Activated naive CD4-positive, alpha-beta T cell treated with anti-CD3 and anti-CD28 coated beads, Interleukin-2, amount 10 ng/mL, durations not matched to agents 7 days and 5 days (primary cell): ENCODE measurements at places on chromosomes 5 and 9.

GRCh38 chr5:150671509-150672236 is 10.6 kb downstream of the MYOZ3 start:
- peak; percentile 37 for DNase-seq

DNA sequence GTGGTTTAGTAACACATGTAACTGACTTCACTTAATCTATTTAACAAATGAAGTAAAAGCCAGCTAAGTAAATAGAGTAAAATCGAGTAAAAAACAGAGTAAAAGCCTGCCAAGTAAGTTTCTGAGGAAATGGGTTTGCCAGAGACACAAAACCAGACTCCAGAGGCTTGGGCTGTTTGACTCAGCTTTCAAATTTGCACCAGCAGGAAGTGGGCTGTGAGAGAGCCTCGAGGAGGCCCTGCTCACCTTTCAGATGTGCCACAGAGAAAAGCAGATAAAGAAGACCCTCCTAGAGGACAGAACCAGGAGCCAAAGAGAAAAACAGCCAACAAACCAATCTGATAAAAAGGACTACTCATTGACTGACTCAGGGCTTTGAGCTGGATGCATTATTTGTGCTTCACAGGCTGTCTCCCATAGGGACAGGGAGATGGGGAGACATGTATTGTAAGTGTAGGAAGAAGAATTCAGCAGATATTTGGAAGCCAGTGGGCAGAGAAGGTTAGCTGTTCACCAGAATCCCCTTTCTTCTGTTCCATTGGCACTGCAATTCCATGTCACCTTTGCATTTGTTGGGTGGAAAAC is 14.4 kb upstream of the AMACR start:
- peak; percentile 63 for DNase-seq

DNA sequence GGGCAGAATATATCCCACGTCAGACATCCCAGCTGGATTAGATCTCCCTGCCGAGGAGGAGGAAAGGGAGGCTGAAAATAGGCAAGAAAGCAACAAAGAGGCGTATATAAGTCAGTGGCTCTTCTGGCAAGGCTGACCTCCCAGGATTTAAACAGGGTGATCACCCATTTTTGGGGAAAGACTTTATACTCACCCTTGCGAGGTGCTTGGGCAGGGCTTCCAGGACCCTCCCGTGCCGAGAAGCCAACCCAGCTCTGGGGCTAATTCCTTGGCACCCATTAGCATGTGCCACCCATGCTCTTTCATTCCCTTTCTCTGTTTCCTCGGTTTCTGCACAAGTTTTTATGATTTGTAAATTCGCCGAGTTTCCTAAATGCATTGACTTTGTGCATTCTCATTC is 230.2 kb upstream of the IRX2 start:
- DNase-seq = no peak

DNA sequence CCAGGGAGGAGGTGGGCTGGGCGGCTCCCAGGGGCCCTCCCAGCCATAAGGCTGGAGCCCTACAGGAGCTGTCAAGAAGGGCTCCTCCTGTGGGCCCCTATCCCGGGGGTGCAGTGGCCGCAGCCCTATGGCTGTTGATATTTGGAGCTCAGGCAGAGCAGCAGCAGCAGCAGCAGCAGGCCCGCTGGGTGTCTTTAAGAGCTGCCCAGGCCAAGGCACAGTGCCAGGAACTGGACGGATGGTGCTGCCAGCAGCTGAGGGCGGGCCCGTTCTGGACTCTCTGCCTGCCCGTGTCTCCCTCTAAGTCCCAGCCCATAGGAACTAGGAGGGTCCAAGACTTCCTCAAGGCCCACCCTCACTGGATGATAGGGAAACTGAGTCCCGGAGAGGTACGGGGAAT is 3.6 kb downstream of the AK1 start:
- no peak for DNase-seq

GRCh38 chr9:69874301-69875060 is 53.9 kb downstream of the CFAP95 start:
- no peak for DNase-seq

DNA sequence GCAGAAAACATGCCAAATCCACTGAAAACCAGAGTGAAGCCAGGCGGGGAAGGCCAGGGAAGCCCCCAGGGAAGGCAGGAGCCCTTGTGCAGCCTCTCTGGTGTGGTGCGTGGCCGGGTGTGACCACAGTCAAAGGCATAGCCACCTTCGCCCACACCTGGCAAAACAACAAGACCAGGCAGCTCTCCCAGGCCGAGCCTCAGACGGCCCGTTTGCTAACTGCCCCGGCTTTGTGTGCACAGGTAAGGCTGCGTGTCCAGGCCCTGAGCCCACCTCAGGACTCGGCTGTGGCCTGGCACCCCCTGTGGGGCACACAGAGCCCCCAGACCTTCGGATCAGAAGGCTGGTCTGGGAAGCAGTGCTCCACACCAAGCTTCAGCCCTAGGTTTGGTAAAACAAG is 6.1 kb downstream of the TMEM250 start:
- DNase-seq = no peak

DNA sequence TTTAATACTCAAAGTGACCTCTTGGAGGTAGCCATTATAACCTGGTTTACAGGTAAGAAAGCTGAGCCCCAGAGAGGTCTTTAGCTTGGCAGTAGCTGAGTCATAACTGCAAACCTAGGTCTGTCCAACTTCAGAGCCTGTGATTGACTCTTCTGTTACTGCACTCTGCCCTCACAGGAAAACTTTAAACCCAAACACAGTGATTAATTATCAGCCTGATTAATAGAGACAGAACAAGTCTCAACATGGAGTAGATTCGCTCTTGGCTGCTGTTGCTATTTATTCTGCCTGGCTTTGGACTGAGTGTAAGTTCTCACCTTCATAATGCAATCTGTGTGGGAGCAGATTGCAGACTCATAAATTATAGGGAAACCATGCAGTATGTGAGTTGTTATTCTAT is 27.4 kb upstream of the TXN start:
- DNase-seq = no peak

DNA sequence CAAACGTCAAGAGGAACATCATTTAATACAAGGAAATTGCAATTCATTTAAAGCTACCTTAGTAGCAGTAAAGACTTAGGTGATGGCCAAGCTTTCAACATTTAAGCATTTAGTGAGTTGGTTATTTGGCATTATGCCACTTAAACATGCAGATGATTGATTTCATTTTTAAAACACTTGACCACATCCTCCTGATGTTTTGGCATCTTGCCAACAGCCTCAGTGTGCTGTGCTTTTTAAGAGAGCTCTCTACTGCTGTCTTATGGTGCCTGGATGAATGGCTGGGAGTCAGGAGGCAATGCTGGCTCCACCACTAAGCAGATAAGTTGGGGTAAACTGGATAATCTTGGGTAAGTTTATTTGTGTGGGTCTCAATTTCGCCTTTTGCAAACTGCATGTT is 364.5 kb downstream of the MAN2A1 start:
- peak; percentile 85 for DNase-seq

DNA sequence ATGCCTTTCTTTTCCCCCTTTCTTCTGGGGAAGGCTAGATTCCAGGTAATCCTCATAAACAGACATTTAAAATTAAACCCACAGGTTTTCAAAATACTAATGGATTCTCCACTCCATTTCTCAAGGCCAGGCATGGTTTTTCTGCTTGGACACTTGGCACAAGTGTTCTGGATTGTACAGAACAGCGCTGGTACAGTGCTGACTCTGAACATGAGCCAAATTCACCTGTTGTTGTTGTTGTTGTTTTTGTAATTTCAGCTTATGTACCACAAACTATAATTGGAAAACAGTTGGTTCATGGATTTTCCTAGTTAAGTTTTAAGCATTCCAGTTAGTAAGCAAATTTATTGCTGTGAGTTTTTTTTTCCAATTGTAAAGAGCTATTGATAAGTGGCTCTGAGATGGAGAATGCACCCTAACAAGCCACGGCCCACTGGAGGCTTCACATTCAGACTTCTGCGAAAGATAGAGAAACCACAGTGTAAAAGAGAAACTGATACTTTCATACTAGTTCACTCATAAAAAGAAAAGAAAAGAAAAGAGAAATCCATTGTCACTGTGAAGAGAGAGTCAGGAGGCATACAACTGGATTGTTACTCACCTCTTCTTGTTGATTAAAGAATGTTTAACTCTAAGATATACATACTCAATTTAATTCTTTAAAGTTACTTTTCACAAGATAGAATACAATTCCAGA is 16.2 kb upstream of the ITGA1 start:
- peak; percentile 72 for DNase-seq

DNA sequence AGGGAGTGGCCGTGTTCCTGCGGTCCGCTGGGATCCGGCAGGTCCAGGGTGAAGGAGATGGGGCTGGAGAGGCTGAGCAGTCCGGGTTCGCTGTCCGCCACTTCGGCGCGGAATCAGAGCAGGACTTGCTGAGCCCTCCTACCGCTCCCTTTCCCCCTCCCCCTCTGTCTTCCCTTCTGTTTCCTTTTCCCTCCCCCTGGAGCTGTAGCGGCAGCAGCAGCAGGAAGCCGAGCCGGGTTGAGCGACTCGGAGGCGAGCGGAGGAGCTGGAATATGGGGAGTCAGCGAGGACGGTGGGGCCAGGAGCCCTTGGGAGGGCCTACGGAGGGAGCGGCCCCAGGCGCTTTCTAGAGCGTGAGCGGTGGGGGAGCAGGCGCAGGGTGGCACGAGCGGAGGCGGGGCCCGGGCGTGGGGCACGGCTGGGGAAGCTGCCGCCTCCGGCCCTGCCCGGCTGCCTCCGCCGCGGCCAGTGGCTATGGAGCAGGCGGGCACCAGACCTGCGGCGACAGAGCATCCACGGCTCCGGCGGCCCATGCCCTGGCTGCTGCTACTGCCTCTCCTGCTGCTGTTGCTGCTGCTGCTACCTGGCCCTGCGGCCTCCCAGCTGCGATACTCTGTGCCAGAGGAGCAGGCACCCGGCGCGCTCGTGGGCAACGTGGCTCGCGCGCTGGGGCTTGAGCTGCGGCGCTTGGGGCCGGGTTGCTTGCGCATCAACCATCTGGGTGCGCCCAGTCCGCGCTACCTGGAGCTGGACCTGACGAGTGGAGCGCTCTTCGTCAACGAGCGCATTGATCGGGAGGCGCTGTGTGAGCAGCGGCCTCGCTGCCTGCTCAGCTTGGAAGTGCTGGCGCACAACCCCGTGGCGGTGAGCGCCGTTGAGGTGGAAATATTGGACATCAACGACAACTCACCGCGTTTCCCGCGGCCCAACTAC is at the start of gene PCDHAC2:
Gene PCDHAC2 (plus strand): TSS at position 184 of the 933 bp plus-strand sequence. CDS start 291 bp downstream, at position 475.
- no peak for DNase-seq

DNA sequence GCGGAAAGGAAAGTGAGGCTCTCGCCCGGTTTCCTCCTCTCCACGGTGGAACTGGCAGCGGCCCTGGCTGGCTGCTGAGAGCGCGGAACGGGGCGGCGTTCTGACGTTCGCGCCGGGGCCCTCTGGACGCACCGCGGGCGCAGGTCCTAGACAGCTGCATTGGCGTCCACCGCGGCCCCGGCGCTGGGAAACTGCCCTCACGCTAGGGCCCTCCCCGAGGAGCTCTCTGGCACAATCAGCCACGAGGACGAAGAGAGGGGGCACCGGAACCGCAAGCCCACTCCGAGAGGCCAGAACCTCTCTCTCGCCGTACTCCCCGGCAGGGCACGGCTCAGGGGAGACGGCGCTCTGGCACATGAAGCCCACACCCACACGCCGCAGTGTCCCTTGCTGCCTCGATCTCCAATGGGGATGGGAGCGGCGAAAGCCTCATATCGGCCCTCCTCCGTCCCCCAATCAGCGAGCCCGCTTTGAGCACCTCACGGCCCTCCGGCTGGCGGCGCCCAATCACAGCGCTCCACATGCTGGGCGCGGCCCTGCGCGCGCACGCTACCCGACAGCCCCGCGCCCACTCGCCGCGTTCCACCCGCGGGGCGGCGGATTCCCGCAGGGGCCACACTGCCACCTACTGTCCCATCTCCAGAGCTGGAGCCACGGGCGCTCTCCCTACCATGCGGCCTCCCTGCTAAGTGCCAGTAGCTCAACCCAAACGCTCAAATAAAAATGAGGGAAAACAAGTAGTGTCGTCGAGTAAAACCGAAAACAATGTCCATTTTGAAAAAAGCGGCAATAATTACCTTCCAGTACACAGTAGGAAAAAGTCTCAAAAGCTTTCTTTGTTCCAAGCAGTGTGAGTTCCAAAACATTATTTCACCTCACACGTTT is 11.8 kb downstream of the MRPS27 start:
- peak; percentile 97 for DNase-seq

GRCh38 chr9:88818495-88819201 is 172.6 kb upstream of the S1PR3 start:
- no peak for DNase-seq

GRCh38 chr5:64872044-64872443 is 103.3 kb downstream of the CWC27 start:
- DNase-seq = no peak

DNA sequence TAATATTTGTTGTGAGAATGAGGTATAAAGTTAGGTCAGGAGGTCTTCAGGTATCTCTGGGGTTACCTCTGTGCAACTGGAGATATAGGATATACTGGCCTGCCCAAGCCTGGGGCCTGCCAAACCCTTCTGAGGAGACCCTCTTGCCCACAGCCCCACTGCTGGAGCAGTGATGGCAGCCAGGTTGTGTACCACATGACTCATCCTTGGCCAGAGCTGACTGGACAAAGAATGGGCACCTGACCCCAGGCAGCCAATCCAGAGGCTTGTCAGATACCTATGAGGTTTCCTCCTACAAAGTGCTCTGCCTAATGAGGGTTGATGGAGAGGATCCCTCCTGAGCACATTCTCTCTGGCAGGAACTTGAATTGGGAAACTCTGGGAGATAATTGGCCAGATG is 56.1 kb upstream of the TBC1D2 start:
- no peak for DNase-seq

DNA sequence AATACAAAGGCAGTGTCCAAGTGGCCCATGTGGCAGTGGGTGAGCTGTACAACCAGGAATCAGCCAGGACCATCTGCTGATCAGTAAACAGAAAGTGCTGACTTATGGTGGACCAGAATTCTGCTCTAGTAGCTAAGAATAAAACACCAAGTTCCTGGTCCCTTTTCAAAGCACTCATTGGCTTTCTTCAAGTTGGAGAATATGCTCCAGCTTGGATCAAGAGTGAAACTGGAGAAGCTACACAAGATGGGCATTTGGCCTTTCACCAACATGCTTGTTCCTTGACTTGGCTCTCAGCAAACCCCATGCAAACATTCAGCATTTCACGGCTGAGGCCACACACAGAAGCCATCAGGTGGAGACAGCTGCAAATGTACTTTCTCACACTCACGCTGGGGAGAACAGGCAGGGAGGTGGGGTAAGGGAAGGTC is 32.1 kb downstream of the MARCHF3 start:
- no peak for DNase-seq

GRCh38 chr5:2715856-2716255 is 35.6 kb downstream of the IRX2 start:
- no peak for DNase-seq

- DNase-seq = peak; percentile 40
These were observed 1.4 kb downstream of the NR6A1 start for GRCh38 chr9:124769549-124770358.

DNA sequence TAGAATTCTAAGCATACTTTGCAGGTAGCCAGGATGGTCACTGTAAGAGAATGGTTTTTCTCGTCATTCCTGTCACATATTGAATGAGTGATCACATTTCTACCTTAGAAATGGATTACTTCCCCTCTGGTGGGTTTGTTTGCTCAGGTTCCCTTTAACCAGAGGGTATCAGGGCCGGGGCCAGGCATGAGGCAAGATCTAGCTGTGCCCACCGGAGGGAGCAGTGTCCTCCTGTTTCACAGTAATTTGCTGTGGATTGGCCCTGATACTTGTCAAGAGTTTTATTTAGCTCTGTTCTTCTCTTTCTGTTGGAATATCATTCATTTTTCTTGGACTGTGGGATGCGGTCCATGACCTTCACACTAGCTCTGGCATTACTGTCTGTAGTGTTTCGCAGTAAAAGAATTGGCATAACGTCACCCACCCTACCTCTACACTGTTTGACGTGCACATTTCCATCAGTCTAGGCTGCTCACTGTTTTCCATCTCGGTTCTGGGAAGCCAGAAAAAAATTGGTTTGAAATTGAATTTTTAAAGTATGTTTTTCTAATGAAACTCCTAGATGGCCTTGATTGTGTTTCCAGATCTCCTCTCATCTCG is 42.4 kb upstream of the ZBED3 start:
- peak; percentile 53 for DNase-seq
